Stomach (tissue), 19 donors: ENCODE measurements at places on chromosomes 2 and 18.

DNA sequence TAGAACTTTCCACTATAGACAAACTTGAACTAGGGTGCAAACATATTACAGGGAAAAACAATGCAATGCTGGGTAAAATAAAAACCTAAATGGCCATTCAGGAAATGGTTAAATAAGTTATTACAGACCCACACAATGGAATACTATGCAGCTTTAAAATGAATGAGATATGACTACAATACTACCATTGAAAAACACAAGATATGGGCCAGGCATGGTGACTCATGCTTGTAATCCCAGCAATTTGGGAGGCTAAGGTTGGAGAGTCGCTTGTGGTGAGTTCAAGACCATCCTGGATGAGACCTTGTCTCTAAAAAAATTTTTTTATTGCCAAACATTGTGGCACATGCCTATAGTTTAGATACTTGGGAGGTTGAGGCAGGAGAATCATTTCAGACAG, 6.8 kb downstream of the PECR start:
- no peak for DNase-seq

DNA sequence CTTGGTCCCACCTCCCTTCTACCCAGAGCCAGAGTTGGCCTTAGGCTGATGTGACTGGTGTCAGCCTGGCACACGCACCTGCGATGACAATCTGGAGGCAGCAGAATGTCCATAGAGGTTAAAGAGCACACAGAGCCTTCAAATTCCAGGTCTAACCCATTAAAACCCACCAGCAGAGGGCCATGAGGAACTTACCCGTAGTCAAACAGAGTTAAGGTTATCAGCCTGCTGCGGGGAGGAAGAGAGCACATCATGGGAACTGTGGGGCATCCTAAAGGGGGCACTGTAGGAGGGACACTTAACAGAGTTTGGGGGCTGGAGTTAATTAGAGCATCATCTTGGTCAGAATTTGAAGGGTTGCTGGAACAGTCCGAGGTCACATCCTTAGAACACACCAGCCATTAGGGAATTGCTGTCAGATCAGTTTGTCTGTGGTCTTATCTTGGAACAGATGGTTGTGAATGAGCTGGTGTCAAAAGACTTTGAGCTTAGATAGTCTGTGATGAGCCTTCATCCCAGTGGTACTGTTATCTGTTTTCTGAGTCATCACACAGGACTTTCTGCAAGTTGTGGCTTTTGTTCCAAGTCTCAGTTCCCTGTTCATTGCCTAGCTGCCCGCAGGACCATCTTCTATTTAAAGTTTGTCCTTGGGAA, 248.6 kb downstream of the LOXHD1 start:
- DNase-seq = no peak

DNA sequence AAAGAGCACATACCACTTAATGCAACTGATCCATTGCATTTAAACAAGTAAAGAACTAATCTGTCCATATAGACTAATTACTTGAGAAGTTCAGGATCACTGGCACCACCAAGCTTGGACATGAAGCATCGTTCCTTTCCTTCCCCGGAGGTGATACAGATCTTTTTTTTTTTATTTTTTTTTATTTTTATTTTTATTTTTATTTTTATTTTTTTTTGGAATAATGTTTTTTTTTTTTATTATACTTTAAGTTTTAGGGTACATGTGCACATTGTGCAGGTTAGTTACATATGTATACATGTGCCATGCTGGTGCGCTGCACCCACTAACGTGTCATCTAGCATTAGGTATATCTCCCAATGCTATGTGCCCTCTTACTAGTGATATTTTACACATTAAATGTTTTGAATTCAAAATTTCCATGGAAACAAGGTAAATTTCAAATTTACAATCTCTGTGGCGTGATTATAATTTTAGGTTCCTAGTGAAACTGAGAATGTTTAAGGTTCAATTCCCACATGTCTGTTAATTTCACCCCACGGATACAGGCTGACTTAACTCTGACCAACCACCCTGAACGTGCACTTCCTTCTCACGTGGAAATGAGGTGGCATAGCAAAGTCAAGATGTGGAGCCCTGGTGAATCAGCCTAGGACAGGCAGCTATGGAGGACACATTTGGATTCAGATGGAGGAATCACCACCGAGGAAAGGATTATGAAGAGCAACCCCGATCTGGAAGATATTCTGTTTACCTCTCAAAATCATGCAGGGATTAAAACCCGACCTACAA, 101.6 kb upstream of the THOC1 start:
- DNase-seq = no peak

DNA sequence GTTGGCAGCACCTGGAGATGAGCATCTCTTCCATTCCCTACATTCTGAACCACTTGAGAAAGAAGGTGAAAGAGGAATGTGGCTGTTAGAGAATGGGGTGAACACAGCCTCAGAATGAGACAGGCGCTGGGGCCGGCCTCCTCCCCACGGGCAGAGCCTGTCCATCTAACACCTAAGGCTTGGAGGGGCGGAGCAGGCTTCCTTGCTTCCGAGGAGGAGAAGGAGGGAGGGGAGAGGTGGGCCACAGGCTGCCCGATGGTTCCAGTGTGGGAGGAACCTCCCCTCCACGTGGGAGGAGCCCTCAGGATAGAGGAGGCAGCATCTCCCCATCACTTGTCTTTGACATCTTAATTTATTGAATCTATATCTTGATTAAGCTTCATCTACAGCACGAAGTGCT, 68.6 kb downstream of the CIB4 start:
- DNase-seq = no peak

DNA sequence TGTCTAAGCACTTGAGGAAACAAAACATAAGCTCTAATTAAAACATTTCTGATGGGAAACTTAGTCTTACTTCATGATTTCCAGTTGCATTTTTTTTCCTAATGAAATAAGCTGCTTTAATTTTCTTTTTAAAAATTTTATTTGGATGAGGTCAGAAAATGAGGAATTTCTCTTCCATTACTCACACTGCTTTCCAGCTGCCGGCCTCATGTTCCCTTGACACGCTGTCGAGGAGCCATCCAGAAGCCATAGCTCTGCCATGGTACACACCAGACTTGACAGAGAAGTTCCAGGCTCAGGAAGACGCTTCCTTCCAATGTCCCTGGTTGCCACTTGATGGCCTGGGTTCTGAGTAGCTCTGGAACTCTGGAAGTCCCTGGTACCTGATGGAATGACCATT, 12.1 kb upstream of the MAPRE2 start:
- no peak for DNase-seq

GRCh38 chr18:26719896-26720295, 145.6 kb downstream of the AQP4 start:
- no peak for DNase-seq

- no peak for DNase-seq
Measured at GRCh38 chr2:80525152-80525551, 220.6 kb upstream of the LRRTM1 start.

- DNase-seq = peak; percentile 46
Measured at GRCh38 chr18:21387886-21388285, 145.9 kb downstream of the GREB1L start.

DNA sequence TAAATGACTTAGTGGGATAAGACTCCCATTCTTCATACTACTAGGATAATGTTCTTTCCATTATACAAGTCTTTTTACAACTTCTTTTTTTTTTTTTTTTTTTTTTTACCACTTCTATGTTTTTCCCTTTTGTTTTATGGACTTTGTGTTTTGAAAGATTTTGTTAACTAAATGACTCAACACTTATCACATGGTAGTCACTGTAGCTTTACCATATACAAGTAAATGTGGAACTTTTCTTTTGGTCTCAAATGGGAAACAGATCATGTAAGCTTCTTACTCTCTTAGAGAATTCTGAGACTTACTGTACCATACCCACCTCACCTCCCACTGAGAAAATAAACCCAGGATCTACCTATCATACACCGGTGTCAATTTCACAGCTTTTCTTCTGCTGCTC, 590.3 kb upstream of the CDH2 start:
- no peak for DNase-seq

DNA sequence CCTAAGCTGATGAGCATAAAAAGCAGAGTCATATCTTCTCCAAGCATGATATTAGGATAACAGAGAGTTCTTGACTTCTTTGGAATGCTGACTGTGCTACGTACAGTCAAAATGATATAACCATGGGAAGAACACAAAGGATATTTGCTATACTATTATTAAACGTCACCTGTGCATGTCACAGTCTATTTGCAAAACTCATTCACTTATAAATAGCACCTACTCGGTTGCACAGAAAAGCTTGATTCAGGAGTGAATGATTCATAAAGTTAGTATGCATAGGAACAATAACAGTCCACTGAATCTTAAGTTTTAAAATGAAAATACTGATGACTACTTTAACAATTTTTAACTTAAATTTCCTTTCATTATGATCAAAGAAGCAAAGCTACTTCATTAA, 83.3 kb downstream of the SP3 start:
- no peak for DNase-seq

- no peak for DNase-seq
Measured at GRCh38 chr2:236876642-236877041, 209.0 kb upstream of the COPS8 start.

DNA sequence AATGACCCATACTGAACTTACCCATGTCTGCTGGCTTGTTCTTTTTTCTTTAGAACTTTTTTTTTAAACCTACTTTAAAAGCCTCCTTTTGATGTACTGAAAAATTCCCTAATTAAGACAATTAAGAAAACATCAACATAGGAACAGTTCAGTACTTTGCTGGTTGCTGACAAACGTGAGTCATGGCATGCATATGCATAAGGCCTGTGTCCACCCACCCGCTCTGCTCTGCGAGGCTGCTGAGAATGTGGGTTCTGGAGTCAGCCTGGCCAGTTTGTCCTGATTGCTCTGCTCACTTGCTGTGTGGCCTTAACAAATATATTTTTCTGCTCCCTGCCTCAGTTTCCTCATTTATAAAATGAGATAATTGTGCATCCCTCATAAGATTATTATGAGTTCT, 27.3 kb downstream of the LAMA3 start:
- DNase-seq = no peak

DNA sequence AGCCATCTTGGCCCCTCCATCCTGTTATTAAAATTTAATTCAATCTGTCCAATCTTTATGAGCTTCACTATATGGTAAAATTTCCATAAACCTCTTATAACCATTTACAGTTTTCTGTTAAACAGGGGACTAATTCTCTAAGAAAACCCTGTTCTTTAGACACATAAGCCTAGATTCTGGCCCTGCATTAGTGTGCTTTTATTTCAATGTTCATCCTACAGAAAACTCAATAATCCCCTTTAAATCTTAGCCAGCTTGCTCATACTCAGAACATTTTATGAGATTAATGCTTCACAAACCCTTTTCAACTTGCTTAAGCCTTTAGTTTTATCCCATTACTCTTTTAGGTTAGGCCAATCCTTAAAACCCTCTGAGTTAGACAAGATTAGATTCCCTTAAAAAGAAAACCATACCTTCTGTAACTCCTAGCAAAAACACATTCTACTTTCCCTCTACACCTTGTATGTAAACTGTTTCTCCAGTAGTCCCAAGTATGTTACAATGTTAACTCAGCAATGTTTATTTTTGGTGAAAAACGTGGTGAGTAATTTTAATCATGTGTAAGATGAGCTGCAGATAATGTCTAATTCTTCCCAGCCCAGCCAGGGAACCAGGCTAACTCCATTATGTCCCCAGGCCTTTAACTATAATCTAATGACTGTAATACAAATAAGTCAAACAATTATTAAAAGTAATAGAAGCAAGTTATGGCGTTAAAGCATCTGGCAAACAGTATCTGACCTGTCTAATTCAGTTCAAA, 1953.4 kb upstream of the LRRTM1 start:
- DNase-seq = no peak

- no peak for DNase-seq
Measured at GRCh38 chr18:9094307-9095226, 7.9 kb upstream of the NDUFV2 start.

GRCh38 chr2:137411585-137411984, 552.7 kb upstream of the HNMT start:
- no peak for DNase-seq

DNA sequence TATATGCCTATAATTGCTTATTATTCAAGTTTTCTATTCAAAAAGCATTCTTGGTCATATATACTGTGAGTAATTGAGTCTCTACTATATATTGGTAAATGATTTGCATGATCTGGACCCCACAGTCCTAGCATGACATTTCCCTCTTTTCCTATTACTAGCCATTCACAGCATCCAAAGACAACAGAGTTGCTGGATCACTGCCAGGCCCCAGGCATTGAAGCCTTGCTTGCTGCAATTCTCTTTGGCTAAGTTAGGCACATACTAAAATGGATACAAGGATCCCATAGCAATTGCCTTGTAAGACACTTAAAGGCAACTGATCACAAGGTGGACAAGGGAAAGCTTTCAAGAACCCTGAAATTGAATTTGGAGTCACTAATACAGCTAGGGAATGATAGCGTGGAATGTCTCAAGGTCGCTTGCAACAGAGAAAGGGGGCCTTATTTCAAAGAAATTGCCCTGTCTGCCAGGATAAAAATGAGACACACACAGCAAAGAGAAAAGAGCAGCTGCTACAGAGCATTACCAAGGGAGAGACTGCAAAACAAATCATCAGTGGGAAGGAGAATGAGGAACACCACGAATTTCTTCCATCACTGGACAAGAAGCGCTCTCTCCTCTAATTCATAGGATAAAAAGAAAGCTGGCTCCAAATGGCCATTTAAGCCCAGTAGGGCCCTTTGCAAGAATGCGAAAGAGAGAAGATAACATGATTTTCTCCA, 77.1 kb upstream of the EPHA4 start:
- no peak for DNase-seq

DNA sequence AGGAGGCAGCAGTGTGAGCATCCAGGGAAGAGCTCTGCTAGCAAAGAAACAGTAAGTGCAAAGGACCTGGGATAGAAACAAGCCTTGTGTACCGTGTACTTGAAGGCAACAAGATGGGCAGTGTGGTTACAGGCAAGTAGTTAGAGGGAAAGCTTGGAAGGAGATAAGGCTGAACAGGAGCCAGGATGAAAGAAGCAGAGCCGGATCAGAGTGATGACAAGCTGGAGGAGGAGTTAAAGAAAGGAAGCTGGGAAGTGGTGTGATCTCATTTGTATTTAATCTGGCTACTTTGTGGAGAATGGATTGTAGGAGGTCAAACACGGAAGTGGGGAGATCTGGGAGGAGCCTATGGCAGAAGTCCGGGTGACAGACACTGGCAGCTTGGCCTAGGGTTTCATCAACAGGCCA, 44.7 kb upstream of the VPS54 start:
- no peak for DNase-seq

- DNase-seq = no peak
Measured at GRCh38 chr2:39065616-39066015, 55.2 kb downstream of the SOS1 start.

GRCh38 chr2:47015706-47016105, 100.1 kb upstream of the MCFD2 start:
- no peak for DNase-seq

DNA sequence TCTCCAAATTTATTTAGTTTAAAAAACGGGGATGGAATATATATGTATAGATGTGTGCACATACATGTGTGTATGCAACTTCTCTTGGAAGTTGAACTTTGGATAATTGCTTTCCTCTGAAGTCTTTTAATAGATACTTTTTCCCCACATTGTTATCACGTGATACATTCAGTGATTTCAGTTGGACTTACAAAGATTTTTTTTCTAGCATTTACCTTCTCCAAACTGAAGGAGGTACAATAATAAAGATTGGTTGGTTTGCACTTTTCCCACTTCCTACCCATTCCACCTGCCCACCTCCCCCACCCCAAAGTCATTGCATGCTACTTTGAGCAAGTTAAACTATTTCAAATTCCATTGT, 206.1 kb upstream of the FSHR start:
- DNase-seq = no peak

GRCh38 chr2:31297751-31298150, 63.8 kb downstream of the EHD3 start:
- no peak for DNase-seq
